HuH-7 (cell line): ENCODE measurements at places on chromosomes 4 and X.

DNA sequence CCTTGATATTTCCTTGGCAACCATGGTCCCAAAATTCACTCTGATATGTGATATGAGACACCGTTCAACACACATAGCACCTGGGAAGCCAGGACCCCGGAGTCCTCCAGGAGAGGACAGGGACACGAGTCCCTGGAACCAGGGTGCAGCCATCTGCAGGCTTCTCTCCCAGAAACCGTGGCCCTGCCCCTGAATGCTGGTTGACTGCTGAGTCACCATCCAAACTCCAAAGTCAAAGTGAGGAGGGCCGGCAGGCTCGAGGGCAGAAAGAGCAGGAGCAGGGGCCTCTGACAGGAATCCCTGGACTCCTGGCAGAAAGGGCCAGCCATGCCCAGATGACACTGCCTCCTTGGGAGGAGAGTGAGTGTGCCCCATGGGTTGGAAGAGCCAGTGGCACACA, 6.9 kb upstream of the PNMA6A start:
- DNase-seq, result no peak

- no peak for DNase-seq
Observed at GRCh38 chr4:103719830-103720207, at the start of gene TACR3. Gene TACR3 (minus strand): TSS chr4:103719985. CDS start chr4:103719675, 310 bp downstream.

GRCh38 chr4:90946945-90947344, 819.8 kb downstream of the CCSER1 start:
- DNase-seq, result no peak

GRCh38 chr4:86367577-86367976, 7.7 kb upstream of the MAPK10 start:
- no peak for DNase-seq

- no peak for DNase-seq
Observed at GRCh38 chrX:140503714-140504351, 1.0 kb downstream of the SOX3 start.

- no peak for DNase-seq
Observed at GRCh38 chrX:48935301-48935670, 16.5 kb upstream of the PIM2 start.
